ENCODE measurements at places on chromosomes 5 and 9. TPM values are rescaled to one million over a fixed set of nuclear protein-coding genes. Genes with fewer than 3 reads are reported as not detected.

CDC25C gene
- not detected for total RNA-seq

SLC31A2 gene
- 19.4 TPM for total RNA-seq

VLDLR gene
- 17.0 TPM for total RNA-seq

POLR1E gene
- 17.4 TPM for total RNA-seq

- no peak for DNase-seq
- H3K27me3 ChIP-seq: no peaks in the 10 kb centered on the region
- no peak overlapping the region for H3K4me3 ChIP-seq
- H3K27ac ChIP-seq: no peak overlapping the region
- H3K4me1 ChIP-seq: peaks cover 6% of the 10 kb centered on the region
Measured at GRCh38 chr5:36206913-36207312, 34.8 kb downstream of the NADK2 start.

GRCh38 chr9:119175581-119175980 lies 193.7 kb downstream of the BRINP1 start:
- no peaks in the 10 kb centered on the region for H3K27me3 ChIP-seq
- no peaks in the 10 kb centered on the region for H3K36me3 ChIP-seq
- no peak overlapping the region for H3K27ac ChIP-seq
- DNase-seq: no peak
- H3K4me1 ChIP-seq: no peaks in the 10 kb centered on the region
- no peak overlapping the region for H3K4me3 ChIP-seq

DNA sequence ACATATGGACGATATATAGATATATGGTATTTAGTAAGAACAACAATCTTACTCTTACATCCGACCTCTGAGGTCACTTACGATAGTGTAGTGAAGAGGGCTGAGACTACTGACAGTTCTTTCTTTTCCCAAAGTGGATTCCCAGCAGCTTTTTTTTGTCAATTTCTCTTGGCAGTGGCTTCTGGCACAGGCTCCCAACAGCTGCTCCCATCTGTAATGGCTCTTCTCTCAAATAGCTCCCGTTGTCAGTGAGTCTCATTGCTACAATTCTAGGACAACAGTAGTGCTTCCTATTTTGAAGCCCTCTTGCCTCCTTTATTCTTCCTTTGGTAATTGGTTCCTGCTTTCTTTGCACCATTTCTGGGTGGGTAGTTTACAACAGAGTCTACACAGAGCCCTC lies 68.4 kb downstream of the SLC25A46 start:
- no peak overlapping the region for H3K4me3 ChIP-seq
- no peaks in the 10 kb centered on the region for H3K36me3 ChIP-seq
- no peak for DNase-seq
- no peaks in the 10 kb centered on the region for H3K27me3 ChIP-seq
- no peak overlapping the region for H3K27ac ChIP-seq
- no peaks in the 10 kb centered on the region for H3K4me1 ChIP-seq

- H3K27me3 ChIP-seq: no peaks in the 10 kb centered on the region
- H3K27ac ChIP-seq: no peak overlapping the region
- peaks cover 30% of the 10 kb centered on the region for H3K4me1 ChIP-seq
- no peak overlapping the region for H3K4me3 ChIP-seq
- DNase-seq: no peak
Measured at GRCh38 chr5:140574165-140574564, 9.5 kb downstream of the SLC35A4 start.

DNA sequence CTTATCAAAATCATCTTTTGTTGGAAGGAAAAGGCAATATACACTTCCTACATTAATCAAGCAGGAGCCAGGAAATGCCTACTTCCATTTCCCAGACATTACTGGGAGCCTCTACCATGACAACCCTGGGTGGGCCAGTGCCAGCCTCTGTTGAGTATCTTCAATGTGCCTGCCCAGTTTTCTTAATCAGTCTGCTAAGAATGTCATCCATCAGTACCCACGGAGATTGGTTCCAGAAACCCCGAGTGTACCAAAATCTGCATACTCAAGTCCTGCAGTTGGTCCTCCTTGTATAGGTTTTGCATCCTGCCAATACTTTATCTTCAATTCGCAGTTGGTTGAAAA lies 82.4 kb downstream of the MARCHF3 start:
- H3K27ac ChIP-seq: no peak overlapping the region
- no peaks in the 10 kb centered on the region for H3K36me3 ChIP-seq
- no peak overlapping the region for H3K4me3 ChIP-seq
- no peaks in the 10 kb centered on the region for H3K27me3 ChIP-seq
- H3K4me1 ChIP-seq: no peaks in the 10 kb centered on the region

DNA sequence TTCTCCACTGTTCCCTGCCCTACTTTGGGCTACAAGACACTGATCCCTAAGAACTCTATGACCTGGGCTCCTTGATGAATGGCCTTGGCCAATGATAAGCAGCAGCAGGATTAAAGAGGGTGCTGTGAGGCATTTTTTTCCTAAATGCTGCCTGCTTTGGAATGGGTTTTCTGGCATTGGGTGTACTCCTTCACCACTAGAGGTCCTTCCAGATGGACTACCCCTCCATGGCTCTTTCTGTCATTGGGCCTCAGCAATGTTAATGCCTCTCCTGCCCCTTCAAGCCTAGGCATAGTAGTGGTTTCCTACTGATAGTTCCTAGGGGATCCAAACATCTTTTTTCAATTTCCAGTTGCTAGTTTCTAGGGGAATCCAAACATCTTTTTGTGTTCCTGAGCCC lies 319.3 kb upstream of the RPS23 start:
- H3K36me3 ChIP-seq: no peaks in the 10 kb centered on the region
- H3K27ac ChIP-seq: no peak overlapping the region
- DNase-seq: no peak
- H3K27me3 ChIP-seq: no peaks in the 10 kb centered on the region

All from esophagus muscularis mucosa (tissue), 4 donors.